ENCODE measurements at places on chromosomes 6 and 20. TPM values are rescaled to one million over a fixed set of nuclear protein-coding genes. Genes with fewer than 3 reads are reported as not detected.

DNA sequence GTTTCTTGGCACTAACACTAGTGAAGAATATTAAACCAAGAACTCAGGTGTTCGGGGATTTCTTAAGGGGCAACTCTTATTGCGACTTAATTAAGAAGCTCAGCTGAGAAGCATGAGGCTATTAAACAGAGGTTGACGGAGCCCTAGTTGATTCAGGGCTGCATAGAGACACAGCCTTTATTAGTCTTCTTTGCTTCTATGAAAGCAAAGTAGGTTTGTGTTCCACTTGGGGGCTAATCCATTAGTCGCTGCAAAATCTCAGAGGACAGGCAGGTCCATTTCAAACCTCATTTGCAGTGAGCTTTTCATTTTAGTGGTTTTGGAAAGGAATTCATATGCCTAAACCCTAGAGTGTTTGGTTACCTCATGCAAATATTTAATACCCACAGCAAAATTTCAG is 506.6 kb upstream of the SULF2 start:
- H3K27ac ChIP-seq = no peak overlapping the region
- no peak overlapping the region for H3K4me3 ChIP-seq
- H3K36me3 ChIP-seq = no peaks in the 10 kb centered on the region
- peaks cover 21% of the 10 kb centered on the region for H3K4me1 ChIP-seq
- no peaks in the 10 kb centered on the region for H3K27me3 ChIP-seq
- no peak for DNase-seq

DNA sequence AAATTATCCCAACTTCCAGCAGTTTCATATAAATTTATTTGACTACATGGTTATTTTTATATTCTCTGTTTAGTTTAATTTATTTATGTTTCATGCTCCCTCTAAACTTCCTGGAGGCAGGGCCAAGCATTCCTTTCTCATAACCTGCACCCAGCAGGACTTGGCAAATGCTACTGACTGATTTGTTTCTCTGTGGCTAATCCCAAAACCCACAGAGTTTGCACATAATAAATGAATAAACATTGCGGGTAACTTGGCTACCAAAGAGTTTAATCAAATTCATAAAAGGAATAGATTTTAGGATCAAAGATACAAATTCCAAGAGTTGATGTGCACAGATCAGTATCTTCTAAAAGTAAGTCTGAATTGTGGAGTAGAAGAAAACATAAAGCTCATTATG is 239.5 kb downstream of the SLC35F1 start:
- no peak overlapping the region for H3K27ac ChIP-seq
- DNase-seq = no peak
- no peaks in the 10 kb centered on the region for H3K27me3 ChIP-seq
- H3K4me1 ChIP-seq = no peaks in the 10 kb centered on the region

DNA sequence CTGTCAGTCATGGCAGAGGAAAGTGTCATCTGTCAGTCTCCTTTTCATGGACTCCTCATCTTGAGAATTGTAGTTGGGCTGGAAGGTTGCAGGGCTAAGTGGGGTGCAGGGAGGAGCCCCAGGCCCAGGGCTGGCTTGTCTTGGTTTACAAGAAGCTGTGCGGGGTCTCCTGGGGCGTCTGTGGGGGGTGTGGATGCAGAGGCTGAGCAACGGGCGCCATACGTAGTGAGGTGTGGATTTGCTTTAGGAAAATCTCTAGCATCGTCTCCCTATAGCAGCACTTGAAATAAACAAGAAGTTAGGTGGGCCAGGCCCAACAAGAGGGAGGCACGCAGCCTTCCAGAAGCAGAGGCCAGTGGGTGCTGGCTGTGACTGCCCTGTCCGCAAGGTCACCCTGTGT is 1.8 kb upstream of the SLC17A9 start:
- no peak for DNase-seq
- no peak overlapping the region for H3K4me3 ChIP-seq
- no peaks in the 10 kb centered on the region for H3K27me3 ChIP-seq
- H3K36me3 ChIP-seq = peaks cover 27% of the 10 kb centered on the region
- H3K27ac ChIP-seq = no peak overlapping the region

DNA sequence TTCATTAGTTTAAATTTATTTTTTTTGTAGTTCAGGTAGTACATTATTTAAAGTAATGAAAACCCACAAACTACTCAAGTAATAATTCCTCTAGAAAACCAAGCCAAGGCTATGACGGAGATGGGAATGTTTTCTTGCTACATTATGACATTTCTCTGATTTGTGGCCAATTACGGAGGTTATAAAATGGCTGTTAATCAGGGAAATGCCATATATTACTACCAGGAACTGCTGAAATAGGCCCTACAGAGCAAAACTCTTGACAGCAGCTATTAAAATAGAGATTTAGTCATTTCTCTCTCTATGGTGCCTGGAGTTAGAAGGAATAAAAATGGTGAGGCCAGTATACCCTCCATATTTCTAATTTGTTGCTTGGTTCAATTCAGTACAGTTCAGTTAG is 280.0 kb downstream of the ARHGAP18 start:
- no peak for DNase-seq
- no peaks in the 10 kb centered on the region for H3K27me3 ChIP-seq
- H3K27ac ChIP-seq = no peak overlapping the region

- no peak overlapping the region for H3K4me3 ChIP-seq
- H3K27me3 ChIP-seq = no peaks in the 10 kb centered on the region
- H3K36me3 ChIP-seq = no peaks in the 10 kb centered on the region
These were observed 94.3 kb upstream of the FAM8A1 start for GRCh38 chr6:17505767-17506280.

- peaks cover 35% of the 10 kb centered on the region for H3K27me3 ChIP-seq
- no peaks in the 10 kb centered on the region for H3K36me3 ChIP-seq
- no peak overlapping the region for H3K27ac ChIP-seq
- no peaks in the 10 kb centered on the region for H3K4me1 ChIP-seq
- DNase-seq = no peak
These were observed 34.2 kb upstream of the BTN3A2 start for GRCh38 chr6:26330859-26331217.

DNA sequence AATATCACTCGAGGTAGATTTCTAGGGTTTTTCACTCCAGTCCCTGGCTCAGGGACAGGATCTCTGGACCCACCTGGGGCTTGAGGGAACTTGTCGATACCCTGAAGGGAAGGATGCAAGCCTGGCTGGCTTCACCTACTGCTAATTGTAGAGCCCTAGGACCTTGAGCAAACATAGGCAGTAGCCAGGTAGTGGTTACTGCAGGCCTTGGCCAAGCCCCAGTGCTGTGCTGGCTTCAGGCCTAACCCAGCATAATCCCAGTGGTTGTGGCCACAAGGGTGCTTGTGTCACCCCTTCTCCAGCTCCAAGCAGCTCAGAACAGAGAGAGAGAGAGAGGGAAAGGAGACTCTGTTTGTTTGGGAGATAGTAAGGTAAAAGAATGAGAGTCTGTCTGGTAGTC is 5.8 kb upstream of the MCM9 start:
- DNase-seq = no peak
- no peak overlapping the region for H3K27ac ChIP-seq
- H3K4me1 ChIP-seq = peaks cover 11% of the 10 kb centered on the region

- no peaks in the 10 kb centered on the region for H3K36me3 ChIP-seq
- no peaks in the 10 kb centered on the region for H3K4me1 ChIP-seq
- H3K27ac ChIP-seq = no peak overlapping the region
- no peak for DNase-seq
- H3K27me3 ChIP-seq = no peaks in the 10 kb centered on the region
These were observed 332.6 kb upstream of the TBX18 start for GRCh38 chr6:85096976-85097375.

Gene COL9A3
- total RNA-seq = 5.3 TPM

Gene SLC32A1
- not detected for total RNA-seq

Gene NOX3
- not detected for total RNA-seq

Gene LPA
- not detected for total RNA-seq

Gene VIP
- 2.2 TPM for total RNA-seq

Gene RRAGD
- total RNA-seq = 73.0 TPM

All from thyroid gland (tissue), 4 donors.